ENCODE measurements at places on chromosomes 13 and 19. TPM values are rescaled to one million over a fixed set of nuclear protein-coding genes. Genes with fewer than 3 reads are reported as not detected.

DNA sequence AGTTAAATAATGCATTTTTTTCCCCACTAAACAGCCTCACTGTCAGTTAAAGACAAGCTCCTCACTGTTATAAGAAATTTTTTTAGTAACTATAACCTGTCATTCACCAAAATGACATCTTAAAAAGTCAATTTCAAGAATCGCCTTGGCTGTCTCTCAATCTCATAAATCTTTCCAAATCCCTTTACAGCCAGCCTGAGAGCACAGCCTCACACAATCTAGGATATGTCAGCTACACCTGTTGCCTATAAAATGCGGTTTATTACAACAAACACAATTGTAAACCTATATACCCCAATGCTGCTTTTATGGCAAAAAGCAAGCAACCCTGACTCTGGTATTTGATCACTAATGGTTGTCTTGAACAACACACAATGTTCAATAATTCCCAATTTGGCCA, 29.5 kb upstream of the FNDC3A start:
- no peak for DNase-seq

- DNase-seq, result no peak
Observed at GRCh38 chr13:45545686-45546409, 69.7 kb downstream of the ERICH6B start.

DNA sequence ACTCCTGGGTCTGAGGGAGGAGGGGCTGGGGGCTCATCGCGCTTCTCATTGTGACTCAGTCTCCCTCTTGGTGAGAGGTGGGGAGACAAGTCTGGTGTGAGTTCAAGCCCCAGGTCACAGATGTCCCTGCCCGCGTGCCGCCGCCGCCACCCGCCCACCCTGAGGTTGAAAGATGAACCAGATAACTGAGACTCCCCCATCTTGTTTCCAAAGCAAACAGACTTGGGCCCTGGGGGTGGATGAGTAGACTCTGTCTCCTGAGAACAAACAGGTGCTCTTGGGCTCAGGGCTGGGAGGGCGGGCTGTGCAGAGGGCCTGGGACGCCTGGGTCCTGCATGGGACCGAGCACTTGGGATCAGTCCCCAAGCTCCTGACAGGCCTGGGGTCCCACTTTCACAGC, 567 bp downstream of the SBK2 start:
- no peak for DNase-seq

GRCh38 chr13:99741960-99742359, 229.6 kb downstream of the ZIC5 start:
- DNase-seq, result no peak

DNA sequence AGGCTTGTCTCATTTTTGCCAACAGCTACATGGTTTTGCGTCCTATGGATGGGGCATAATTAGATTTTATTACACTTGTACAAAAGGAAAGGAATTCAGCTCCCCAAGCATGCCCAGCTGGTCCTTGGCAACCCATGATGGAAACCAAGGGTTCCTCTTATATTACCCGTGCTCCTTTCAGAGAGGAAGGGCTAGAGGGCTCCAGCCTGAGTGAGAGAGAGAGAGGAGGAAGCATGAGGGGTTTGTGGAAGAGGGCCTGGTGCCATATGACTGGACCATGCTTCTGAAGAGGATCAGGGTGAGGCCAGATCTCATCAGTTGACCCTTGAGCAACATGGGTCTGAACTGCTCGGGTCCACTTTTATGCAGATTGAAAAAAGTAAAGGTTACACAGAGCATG, 3.5 kb upstream of the RPS9 start:
- no peak for DNase-seq

PLEKHA4 gene
- 56.4 TPM for polyA plus RNA-seq

- no peak for DNase-seq
Observed at GRCh38 chr13:46761174-46761573, 35.8 kb downstream of the ESD start.

GRCh38 chr13:34822650-34823049, 119.4 kb upstream of the NBEA start:
- DNase-seq, result no peak

FGF9 gene
- 1.9 TPM for polyA plus RNA-seq

ZNF534 gene
- 0.35 TPM for polyA plus RNA-seq

All from urinary bladder (tissue), 4 donors.